ENCODE measurements at places on chromosomes 12 and 14.

DNA sequence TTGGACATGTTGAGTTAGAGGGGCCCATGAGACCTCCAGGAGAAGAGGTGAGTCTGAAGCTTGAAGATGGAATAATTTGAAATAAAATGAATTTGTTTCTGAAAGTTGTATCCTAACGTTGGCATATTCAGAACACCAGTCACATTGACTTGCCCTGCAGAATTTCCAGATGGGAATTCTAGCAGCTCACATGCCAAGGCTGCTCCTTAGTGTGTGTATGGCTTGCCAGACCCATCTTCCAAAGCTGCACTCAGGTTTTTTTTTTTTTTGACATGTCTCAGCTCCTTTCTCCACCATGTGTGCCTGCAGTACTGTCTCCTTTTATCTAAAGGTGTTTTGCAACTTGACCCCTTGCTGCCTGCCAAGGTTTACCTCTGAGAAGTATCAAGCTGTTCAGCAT, 261.9 kb downstream of the NRXN3 start:
- DNase-seq, result no peak

DNA sequence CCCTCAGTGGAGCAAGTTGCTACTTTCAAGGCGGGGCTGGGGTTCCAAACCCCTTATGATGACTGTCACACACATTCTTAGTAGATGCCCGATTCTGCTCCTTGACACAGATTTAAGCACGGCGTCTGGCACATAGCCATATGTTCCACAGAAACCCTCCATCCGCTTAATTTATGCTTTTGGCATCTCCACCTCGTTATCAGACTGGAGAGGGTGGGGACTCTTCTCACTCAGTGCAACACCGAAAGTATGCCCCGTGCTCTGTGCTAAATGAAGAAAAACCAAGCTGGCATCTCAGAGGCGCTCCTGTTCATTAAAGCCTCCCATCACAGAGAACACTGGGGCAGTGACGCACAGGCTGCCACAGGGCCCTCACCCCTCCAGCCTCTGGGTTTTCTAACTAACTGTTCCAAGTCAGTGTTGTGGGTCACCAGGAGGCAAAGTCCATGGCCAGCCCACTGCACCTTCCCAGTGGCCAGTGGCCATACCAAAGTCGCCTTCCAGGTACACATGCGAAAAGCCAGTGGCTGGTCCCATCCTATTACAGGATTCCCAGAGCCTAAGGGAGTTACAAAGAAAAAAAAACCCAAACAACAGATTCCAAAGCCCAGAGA, 27.3 kb downstream of the CCDC88C start:
- peak; percentile 39 for DNase-seq

DNA sequence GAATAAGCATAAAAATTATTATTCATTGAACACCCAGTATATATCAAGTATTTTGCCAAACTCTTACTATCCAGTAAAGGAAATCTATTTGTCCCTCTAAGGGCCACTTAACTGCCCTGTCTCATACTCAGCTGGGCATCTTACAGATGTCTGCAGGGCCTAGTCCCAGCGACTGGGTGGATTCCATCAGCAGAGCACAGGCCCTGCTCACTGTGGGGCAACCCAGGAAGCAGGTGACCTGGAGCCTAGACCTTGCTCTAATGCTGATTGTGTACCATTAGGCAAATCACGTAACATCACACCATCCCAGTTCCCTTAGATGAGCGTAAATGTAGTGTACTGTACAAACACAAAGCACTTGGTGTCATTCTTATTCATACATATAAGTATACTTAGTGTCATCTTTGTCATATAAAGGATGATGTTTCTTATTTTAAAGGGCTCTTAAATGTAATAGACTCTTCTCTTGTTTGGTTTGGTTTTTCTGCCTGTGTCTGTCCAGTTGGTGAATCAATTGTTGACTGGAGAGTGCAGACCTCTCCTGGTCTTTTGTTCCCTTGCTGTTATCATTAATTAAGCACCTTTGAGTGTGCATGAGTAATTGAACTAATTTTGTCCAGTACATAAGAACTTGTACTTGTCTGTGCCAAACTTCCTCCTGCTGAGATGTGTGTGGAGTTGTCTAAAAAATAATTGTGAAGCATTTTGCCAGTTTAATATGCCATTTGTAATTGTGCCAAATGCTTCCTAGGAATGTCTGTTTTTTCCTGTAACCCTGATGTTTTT, 49.3 kb downstream of the RAB35 start:
- no peak for DNase-seq

DNA sequence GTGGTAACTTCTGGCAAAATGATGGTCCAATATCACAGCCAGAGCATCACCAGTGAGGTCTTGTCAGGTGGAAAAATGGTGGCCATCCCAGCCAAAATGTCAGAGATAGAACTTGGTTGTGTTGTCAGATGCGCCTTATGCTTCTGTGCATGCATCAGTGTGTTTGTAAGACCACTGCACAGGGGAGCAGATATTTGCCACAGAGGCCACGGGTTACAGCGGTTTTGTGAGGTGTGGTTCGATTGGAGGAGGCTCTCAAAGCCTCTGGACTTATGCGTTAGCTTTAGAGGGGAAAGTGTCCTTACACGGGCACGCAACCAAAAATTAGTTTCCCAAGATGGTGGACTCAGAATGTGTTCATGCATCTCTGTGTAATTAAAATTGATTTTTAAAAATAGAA, 243.8 kb downstream of the ADGRD1 start:
- no peak for DNase-seq

DNA sequence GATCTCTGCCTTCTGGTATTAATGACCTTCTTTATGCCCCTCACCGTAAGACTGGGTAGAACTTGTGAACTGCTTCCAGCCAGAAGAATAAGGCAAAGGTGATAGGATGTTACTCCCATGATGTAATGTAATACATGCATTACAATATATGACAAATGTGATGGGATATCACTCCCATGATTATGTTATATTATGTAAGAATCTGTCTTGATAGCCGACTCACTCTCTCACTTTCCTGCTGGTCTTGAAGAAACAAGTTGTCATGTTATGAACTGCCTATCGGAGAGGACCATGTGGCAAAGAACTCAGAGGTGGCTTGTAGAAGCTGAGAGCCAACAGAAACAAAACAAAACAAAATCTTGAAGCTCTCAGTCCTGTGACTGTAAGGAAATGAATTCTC, 30.6 kb upstream of the OSBPL8 start:
- no peak for DNase-seq

- no peak for DNase-seq
These were observed 230.0 kb downstream of the MSRB3 start for GRCh38 chr12:65508276-65509035.

DNA sequence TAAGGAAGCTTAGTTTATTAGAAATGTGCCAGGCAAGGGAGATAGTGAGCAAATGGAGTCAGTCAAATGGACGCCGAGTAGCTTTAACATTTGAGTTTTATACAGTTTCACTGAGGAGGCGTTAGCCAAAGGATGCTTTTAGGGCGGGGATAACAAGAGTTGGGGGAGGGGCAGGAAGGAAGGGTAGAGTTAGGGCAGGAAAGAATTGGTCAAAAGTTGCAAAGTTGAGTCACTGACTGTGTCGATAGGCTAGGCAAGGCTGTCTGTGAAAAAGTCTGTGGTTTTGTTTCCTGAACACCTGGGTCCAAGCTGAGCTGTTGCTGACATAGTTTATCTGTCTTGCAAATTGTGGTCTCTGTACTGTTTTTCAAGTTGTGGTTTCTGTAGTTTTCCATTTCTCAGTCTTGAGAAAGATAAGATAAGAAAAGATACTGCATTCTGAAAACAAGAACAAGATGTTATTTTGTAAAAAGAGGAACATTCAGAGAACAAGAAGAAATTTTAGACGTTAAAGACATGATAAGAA, 62.6 kb upstream of the RESF1 start:
- DNase-seq, result no peak

DNA sequence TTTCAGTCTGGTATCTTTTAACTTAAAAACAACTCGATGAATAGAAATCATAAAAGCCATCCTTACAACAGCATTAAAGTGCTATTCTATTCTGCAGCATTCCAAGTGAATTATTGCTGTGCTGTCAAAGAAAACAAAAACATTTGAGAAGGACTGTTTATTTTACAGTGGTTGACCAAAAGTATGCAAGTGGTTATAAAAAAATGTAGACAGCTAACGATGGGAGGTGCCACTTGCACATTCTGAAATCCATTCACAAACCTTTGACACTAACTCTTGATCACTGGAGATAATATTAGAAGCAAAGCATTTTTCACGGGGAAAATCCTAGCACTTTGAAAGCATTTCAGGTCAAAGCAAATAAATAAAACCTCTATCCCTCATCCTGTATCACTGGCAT, 55.6 kb downstream of the HMGA2 start:
- no peak for DNase-seq

GRCh38 chr12:11553871-11554533, 95.5 kb upstream of the ETV6 start:
- peak; percentile 69 for DNase-seq
